ENCODE measurements at places on chromosomes 11 and 22. TPM values are rescaled to one million over a fixed set of nuclear protein-coding genes. Genes with fewer than 3 reads are reported as not detected.

RELT gene
- 8.0 TPM for total RNA-seq

CDC42EP1 gene
- 34.4 TPM for total RNA-seq

SLCO2B1 gene
- total RNA-seq = 4.0 TPM

DEFB131B gene
- not detected for total RNA-seq

KRTAP5-7 gene
- total RNA-seq = not detected

MUC5AC gene
- 3.6 TPM for total RNA-seq

SIDT2 gene
- 4.0 TPM for total RNA-seq

ZNF280B gene
- 1.5 TPM for total RNA-seq

Measured in A549 treated with RU486 at 1 μM for 4 hours (cell line).